Stimulated activated CD4-positive, alpha-beta T cell treated with anti-CD3 and anti-CD28 coated beads, Interleukin-1b, Interleukin-23, amount 100 ng/mL, for 24 hours (primary cell): ENCODE measurements at places on chromosomes 1 and 21.

DNA sequence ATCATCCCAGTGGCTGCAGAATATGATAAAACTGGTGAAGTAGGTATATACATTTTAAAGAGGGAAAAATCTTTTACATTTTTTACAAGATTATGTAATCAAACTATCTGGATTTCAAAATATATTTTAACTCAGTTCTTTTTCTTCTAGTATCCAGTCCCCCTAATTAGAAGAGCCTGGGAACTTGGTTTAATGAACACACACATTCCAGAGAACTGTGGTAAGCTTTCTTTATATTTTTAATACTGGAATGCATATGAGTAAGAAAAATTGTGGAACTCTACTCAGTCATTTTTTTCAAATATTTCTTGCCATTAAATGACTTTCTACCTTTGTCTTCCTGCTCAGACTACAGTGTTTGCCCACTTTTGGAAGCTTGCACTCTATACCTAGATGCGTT, 8.2 kb downstream of the ACADM start:
- no peak for DNase-seq

DNA sequence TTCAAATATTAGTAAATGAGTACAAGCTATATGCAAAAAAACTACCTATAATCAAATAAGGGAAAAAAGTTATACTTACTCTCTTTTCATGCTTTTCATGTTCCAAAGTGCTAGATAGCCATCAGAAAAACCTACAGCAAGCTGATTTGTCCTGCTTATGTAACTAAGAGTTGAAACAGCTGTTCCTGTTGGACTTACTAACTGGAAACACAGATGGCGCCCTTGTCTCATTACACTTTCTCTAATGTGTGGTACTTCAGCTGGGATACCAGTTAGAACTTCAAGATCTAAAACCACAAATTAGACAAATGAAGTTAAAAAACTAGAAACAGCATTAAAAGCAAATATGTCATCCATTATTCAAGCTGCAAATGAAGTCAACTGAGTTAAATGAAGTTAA, 24.3 kb downstream of the AHCTF1 start:
- DNase-seq = no peak

GRCh38 chr1:3049905-3050304, 19.1 kb upstream of the PRDM16 start:
- no peak for DNase-seq

DNA sequence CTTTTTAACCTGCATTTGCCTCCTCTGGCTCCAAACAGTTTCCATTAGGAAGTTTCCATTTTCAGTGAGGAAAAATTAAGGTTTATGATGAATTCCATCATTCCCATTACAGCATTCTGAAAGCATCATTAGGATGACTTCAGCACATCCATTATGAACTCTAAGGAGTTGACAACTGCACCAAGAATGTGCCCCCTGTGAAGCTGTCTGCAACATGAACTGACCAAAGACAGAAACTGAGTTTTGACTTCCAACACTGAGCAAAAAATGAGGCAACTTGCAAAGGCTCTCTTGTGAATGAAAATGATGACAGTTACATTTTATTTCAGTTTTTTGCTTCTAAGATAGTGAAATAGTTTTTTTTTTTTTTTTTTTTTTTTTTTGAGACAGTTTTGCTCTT, 18.3 kb upstream of the KCNE1 start:
- no peak for DNase-seq

DNA sequence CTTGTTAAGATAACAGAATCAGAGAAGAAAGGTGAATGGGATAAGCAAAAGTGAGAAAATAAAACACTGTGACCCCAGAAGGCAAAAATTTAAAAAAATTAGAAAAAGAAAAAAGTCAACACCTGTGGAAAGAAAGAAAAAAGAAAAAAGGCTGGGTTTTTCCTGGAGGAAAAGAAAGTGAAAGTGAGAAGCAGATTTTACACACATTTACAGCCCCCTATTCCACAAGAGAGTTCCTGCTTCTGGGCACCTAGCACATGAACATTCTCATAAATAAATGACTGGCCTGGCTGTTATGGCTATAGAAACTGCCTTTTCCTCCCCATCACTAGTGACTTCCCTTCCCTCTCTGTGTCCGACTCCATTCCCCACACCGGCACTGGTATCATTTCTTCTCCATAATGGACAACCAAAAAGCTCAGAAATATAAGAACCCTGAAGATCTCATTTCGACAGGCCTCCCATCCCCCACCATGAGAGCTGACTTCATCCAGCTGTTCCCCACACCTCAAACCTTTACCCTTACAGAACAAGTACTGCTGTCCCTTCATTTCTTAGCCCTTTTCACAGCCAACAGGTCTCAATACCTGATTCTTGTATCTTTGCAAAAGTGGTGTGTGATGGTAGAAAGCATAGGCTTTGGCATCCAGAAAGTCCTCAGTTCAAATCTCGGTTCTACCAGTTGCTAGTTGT, 12.6 kb downstream of the MTF1 start:
- no peak for DNase-seq

DNA sequence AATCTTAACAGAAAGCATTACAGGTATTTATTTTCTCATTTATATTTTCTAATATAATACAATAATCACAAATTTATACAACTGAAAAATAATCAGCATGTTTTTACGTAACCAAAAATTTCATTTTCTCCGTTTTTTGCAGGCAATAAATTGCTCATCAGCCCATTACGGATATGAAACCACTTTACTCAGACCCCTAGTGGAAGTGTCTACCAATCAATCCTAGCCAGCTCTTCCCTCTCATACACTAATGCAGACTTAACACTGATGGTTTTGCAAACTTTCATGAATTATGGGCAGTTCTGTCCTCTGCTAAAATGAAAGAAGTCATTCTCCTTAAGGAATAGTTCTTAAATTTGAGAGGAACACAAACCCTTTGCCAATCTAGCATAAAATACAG, 124.7 kb downstream of the EIF4G3 start:
- no peak for DNase-seq

GRCh38 chr21:40200946-40201345, 333.7 kb downstream of the PCP4 start:
- no peak for DNase-seq
